Activated naive CD8-positive, alpha-beta T cell treated with anti-CD3 and anti-CD28 coated beads, Interleukin-2, amount 50 U/mL, for 16 hours (primary cell): ENCODE measurements at places on chromosomes 7 and 10.

DNA sequence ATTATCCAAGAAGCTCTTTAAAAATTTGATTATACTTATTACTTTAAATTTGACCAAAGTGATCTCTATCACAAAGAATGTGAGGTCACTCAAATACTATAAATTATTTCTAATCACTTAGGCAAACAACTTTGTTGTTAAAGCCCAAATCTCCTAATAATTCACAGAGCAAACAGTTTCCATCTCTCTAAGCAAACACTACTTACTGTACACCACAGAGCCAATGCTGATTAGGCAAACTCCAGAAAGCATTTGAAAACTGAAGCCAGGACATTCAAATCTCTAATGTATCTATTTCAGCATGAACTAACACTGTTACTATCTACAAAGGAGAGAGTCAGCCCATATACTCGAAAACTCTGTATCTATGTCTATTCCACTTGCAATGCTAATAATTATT is 107.1 kb downstream of the RNF32 start:
- no peak for DNase-seq

DNA sequence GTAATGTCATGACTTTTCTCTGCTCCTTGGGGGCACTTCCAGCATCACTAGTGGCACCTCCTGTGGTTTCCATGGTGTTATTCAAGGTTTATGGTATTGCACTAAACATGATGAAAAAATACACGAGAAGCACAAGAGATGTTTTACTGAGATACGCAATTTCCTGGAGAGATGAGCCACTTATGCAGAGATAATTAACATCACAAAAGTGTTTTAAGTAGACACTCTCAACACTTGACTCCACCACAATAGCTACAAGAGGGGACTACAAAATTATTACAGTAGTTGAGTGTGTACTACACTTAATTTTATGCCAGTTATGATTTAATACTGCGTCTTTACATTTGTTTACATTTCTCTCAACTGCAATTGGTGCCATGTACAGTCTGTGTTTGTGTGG is 906.7 kb downstream of the DNAJB9 start:
- DNase-seq = no peak

DNA sequence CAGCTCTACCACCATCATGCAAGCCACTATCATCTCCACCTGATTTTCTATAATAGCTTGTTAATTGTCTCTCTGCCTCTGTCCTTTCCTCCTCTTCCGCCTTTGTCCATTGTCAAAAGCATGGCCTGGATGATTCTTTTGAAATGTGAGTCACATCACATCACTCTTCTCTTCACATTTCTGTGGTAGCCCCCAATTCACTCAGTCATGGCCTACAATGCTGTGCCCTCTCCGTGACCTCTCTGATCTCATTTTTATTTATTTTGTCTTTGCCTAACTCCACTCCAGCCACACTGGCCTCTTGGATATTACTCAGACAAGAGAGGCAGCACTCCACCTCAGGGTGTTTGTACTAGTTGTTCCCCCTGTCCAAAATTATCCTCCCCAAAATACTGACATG is 4.9 kb upstream of the ABCB4 start:
- DNase-seq = no peak

GRCh38 chr10:96613576-96613975 is 26.8 kb upstream of the TM9SF3 start:
- no peak for DNase-seq

DNA sequence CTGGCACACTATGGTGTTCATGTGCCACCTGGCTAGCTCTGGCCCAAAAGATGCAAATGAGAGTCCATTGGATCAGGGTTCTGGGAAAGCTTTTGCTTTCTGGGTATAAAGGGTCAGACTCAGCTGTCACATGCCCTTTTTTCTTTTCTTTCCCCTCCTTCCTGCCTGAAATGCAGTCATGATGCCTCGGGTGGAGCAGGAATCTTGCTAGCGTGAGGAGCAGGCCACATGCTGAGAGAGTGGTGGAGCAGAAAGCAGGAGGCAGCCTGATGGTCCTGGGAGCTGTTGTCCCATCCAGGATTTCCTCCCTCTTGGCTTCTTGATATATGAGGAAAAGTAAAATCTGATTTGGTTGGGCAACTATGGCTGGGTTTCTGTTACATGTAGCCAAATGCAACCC is 2.7 kb upstream of the LHPP start:
- no peak for DNase-seq
